ENCODE measurements at places on chromosomes 16 and 17.

DNA sequence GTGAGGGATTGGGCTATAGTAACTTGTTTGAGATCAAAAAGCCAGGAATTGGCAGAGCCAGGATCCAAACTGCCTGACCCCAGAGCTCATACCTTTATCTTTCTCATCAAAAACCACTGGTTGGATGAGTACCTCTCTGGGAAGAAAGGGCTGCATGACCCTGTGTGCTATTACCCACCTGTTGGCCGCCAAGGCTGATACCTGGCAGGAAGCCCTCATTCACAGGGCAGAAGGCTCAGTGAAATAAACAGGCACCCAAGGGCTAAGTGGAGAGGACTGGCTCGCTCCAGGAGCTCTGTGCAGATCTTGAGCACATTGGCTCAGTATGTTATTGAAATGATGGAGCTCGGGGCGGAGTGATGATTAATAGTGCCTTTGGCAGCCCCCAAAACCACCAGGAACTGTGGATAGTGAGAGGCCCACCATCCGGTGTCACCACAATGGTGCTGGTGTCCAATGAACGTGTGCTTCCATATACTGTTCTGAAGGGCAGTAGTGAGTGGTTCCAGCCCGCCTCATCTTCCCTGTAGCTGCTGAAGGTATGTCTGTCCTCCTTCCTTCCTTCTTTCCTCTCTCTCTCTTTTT lies 197.6 kb downstream of the MSI2 start:
- no peak for DNase-seq

DNA sequence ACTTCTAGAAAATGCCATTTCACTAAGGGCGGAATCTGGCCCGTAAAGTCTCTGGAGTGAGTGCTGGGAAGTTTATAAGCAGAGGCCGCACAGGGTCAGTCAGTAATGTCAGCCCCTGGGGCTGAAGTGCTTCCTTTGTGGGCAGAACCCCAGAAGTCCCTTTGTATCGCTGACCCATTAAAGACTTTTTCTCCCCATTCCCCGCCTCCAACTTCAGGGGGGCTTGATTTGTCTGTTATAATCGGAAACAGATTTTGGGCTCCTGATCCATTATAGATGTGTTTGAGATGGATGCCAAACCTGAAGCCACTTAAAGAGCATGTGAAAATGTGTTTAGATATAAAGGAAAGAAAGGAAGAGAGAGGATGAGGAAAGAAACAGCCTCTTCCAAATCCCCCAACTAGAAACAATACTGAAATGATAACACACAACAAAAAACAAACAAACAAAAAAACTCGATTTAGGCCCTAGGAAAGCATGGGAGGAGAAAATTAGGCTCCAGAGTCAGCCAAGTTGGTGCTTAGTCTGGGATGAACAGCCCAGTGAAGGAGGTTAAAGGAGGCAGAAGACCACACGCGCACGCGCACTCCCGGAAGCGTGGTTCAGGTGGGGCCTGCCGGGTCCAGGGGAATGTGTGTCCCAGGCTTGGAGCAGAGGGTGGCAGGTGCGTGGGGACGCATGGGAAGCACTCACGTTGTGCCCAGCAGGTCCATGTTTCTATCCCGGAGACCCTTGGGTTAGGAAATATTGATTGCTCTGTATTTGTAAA lies 27.1 kb downstream of the MSI2 start:
- DNase-seq: no peak

- DNase-seq: peak; percentile 95
Observed at GRCh38 chr17:7627250-7628121, at the start of gene SAT2. Gene SAT2 (minus strand): TSS chr17:7627821. CDS start chr17:7627635, 186 bp downstream.

- no peak for DNase-seq
Observed at GRCh38 chr17:34366010-34366409, 3.0 kb upstream of the CCL1 start.

GRCh38 chr17:2926019-2926650 lies 129.9 kb downstream of the RAP1GAP2 start:
- DNase-seq: no peak

- no peak for DNase-seq
Observed at GRCh38 chr17:27640790-27641189, 9.8 kb downstream of the LGALS9 start.

GRCh38 chr17:33127706-33128105 lies 136.1 kb downstream of the SPACA3 start:
- DNase-seq: no peak

All from fibroblast of skin of abdomen (primary cell).